Mammary epithelial cell (primary cell): ENCODE measurements at places on chromosomes 6 and 20. TPM values are rescaled to one million over a fixed set of nuclear protein-coding genes. Genes with fewer than 3 reads are reported as not detected.
A peak's percentile ranks its signal among the peaks of the same experiment; 100 is the strongest.

DNA sequence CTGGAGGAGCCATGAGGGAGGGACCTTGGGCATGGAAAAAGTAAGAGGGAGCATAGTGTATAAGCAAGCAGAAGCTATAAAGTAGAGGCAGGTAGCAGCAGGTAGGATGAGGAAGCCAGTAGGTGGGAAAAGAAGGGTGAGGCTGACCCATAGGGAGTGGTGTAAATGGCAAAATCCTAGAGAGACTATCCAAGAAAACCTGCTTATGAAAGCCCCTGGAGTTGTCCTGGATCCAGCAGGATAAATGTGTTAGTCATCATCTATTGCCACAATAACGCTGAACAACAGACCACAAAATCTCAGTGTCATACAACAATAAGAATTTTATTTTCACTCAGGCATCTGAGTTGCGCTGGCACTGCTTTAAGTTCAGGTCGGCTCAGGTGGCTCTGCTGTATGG is 30.2 kb downstream of the CHD6 start:
- peak; percentile 72 for DNase-seq

DNA sequence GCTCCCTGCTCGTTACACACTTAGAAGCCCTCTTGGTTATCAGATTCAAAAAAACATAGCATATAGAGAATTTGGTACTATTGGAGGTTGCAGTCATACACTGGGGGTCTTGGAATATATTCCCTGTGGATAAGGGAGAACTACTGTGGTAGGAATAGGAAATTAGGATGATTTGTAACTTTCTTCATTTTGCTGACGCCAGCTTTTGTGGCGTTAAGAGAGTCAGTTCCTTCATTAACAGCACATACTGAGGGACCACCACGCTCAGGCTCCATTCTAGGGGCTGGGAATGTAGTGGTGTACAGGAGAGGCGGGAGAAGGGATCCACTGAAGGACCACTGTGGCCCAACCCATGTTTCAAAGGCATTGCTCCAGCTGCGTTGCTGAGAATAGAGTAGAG is 140.3 kb downstream of the MBOAT1 start:
- DNase-seq, result no peak

DNA sequence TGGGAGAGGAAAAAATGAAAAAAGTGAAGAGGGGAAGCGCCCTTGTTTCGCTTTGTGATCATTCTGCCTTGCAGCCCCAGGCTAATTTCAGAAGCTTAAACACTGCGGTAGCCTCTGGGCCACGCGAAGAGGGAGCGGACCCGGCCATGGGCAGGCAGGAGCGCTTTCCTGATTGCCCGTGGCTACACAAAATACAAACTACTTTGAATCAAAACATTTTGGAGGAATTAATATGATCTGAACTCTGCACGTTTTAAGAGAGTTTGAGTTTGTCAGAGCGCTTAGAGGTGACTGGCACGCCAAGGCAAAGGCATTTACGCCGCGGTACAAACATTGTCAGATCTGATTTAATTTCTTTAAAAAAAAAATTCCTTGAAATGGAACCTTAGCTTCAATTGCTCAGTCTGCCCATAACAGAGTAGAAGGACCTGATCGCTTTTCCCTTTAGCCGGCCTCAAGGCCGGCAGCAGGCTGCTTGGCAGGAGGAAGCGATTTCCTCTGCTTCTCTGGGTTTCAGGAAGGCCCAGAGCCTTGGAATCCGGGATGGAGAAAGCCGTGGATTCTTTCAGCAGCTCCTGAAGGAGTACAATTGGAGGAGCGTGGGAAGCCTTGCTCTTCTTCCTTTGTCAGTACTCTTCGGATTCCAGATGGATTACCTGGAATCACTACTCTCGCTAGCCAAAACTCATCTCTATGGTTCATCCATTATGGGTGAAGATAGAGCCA is 9.7 kb downstream of the TFAP2D start:
- DNase-seq, result no peak

GRCh38 chr6:72761761-72762160 is 139.9 kb downstream of the KCNQ5 start:
- DNase-seq, result no peak

Gene RHAG
- total RNA-seq, result not detected in 2 replicates

Gene SLC32A1
- not detected in 2 replicates for total RNA-seq

DNA sequence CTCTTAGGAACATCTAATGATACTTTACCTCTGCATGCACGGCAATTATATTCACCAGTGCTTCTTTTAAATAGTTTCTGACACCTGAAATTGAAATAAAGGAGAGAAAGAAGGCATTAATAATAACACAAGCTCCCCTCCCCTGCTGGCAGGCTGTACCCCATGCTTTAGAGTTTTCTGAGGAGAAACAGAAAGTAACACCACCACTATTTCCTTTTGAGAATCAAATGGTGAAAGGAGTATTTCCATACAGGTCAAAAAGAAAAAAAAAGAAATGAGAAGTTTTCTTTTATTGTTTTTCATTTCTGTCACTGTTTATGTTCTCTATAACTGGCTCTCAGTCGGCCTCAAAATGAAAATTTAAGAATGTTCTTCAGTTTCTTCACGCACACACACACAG is 108.1 kb downstream of the IRF4 start:
- DNase-seq, result no peak

Gene RBPJL
- total RNA-seq, result not detected in 2 replicates
